Spinal cord (tissue), 10 donors: ENCODE measurements at places on chromosomes 16 and 17. TPM values are rescaled to one million over a fixed set of nuclear protein-coding genes. Genes with fewer than 3 reads are reported as not detected.

SMIM5 gene
- total RNA-seq, result 3.0 TPM

RNU2-1 gene
- not detected for total RNA-seq

EPN2 gene
- total RNA-seq, result 55.6 TPM

RAMP2 gene
- total RNA-seq, result 106 TPM

KIF2B gene
- total RNA-seq, result not detected

TEX14 gene
- total RNA-seq, result 0.30 TPM
